ENCODE measurements at places on chromosomes 5 and 9. TPM values are rescaled to one million over a fixed set of nuclear protein-coding genes. Genes with fewer than 3 reads are reported as not detected.

Gene IFNA2
- total RNA-seq = not detected

Gene ALG2
- total RNA-seq = 30.1 TPM

Gene EEIG1
- 34.1 TPM for total RNA-seq

Gene FOXD4L6
- not detected for total RNA-seq

Gene PCDHGA11
- total RNA-seq = 35.5 TPM

Gene ZNF169
- 5.4 TPM for total RNA-seq

Gene WNK2
- 9.6 TPM for total RNA-seq

Gene RGS7BP
- total RNA-seq = 3.1 TPM

Gene SLC6A7
- not detected for total RNA-seq

Gene WWC1
- 8.8 TPM for total RNA-seq

Gene NPR2
- 9.1 TPM for total RNA-seq

Gene CNTNAP3
- total RNA-seq = not detected

Gene LCP2
- not detected for total RNA-seq

DNA sequence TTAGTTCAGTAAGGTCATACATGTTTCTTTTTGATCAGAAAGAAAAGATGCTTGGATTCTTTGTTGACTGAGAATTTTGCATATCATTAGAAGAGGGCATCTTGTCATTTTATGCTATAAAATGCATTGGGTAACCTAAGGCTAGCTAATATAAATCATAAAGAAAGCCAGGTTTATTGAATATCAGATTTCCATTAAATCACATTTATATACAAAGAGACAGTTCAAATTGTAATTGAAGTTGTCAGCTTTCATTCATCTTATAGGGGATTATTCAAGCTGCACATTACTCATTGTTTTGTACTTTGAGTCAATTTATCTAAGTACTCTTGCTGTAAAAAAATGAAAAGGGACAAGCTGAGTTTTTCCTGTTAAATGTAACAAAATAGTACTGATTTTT, 259.1 kb upstream of the CDH12 start:
- DNase-seq = no peak

DNA sequence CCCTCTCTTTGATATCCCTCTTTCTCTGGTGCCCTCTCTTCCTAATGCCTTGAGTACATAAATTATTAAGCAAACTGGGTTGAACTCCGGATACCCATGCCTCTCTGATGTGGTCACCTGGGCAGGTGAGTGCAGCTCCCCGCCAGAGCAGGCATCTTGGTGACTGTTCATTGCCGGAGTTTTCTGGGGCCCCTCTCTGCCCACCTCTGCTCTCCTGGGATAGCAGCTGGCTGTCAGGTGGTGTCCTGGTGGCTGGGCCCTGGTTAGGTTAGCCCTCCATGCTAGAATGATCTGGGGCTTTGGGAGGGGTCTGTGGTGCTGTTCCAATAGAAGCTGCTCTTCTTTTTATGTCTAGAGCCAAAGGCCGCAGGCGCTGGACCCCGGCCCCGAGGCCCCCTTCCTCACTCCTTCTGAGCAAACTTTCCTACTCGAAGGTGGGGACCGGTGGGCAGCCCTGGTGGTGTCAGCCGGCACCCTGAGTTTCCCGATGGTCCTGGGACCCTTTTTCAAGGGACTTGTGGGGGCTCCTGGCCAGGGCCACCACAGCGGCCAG, 4.9 kb upstream of the SCGB3A1 start:
- no peak for DNase-seq

- DNase-seq = no peak
These were observed 5.6 kb downstream of the ADAMTS13 start for GRCh38 chr9:133427658-133428348.

DNA sequence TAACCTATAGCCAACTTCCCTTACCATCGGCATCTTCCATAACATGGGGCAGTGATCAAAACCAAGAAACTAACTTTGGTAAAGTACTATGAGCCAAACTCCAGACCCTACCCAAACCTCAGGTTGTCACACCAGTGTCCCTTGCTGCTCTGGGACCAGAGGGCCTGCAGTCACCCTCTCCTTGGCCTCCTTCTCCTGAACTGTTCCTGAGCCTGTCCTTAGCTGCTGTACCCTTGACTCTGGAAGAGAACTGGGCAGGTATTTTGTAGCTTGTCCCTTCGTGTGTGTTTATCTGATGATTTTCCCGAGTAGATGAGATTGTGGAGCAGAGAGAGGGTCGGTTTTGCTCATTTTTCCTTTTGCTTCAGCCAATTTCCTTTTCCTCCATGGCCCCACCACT, 240.4 kb downstream of the SYK start:
- DNase-seq = no peak

GRCh38 chr5:15601274-15601673, 101.3 kb downstream of the FBXL7 start:
- DNase-seq = no peak

- DNase-seq = no peak
These were observed 24.4 kb downstream of the EGR1 start for GRCh38 chr5:138489683-138490061.

- peak; percentile 63 for DNase-seq
These were observed 286.6 kb downstream of the CRB2 start for GRCh38 chr9:123642291-123643278.

DNA sequence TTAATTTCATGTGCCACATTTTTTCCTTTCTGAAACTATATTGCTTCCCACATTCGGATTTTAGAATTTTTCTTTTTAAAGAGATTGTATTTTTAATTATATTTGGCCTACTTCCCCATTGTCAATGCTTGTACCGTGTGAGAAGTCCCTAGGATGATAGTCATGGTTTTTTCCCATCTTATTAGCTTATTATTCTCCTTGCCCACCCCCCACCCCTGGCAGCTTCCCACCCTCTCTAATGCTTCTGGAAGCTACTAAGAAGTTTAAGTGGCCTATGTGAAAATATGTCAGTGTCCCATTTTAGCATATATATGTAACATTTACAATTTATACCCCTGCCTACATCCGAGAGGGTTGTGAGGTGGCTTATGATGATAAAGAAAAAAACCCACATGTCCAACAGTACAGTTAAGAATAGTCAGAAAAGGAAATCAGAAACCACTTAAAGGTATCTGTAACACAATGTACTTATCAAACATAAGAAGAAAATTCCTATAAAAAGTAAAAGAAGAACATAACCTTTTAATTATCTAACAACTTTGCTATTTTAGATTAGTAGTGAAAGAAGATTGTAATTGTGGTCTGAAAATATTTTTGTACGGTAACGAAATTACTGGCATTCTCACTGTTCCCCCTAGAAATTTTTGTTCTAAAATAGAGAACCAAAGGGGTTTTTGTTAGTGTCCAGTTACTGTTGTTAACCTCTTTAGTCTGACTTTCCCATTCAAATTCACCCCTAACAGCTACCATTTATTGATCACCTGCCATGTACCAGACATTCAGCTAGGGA, 62.1 kb downstream of the SLC44A1 start:
- no peak for DNase-seq

DNA sequence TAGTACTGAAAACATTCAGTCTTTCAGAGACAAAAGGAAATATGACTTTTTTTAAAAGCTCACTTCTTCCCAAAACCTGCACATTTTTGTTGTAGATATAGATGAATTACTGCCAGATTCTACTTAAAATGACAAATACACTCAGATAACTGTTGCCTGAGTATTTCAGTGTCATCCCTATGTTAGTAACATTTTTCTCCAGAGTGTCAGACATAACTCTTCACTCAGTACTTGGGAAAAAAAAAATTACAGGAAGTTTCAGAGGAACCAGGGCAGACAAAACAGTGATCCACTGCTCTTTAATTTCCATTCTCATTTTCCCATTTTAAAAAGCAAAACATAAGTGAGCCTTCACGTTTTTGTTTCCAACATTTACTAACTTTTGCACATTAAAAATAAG, 79.3 kb upstream of the ITGA1 start:
- no peak for DNase-seq

DNA sequence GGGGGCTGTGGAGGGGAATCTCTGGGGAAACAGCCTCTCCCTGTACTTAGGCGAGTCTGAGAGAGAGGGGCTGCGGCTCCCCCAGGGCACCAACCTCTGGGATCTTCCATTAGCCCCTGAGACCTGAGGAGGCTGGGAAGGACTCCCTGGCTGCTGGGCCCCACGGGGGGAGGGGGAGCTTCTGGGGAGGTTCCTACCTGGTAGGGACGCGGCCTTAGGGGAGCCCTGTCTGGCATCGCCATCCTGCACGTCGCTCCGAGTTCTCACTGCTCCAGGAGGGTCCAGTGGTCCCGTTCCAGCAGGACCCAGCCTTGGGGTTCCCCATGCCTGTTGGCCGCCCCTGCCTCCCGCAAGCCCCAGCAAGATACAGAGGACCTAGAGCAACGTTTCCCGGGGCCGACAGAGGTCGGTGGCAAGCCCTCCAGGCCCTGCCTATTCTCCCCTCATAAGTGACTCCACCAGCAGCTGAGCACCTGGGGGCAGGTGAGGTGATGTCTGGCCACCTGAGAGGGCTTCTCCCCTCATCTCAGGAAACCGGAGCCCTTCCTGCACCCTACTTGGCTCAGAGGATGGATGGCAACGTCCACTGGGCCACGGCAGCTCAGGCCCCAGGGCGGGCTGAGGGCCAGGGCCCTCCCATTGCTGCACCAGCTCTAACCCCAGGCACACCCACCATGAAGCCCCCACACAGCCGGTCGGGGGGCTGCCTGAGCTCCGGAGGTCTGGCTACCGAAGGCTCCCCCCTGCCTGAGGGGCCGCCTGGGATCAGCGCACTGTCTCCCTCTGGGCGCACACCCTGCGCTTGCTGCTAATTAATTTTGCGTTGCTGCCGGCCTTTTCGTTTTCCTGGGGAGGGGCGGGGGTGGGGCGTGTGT, 22.5 kb downstream of the TPPP start:
- DNase-seq = no peak

DNA sequence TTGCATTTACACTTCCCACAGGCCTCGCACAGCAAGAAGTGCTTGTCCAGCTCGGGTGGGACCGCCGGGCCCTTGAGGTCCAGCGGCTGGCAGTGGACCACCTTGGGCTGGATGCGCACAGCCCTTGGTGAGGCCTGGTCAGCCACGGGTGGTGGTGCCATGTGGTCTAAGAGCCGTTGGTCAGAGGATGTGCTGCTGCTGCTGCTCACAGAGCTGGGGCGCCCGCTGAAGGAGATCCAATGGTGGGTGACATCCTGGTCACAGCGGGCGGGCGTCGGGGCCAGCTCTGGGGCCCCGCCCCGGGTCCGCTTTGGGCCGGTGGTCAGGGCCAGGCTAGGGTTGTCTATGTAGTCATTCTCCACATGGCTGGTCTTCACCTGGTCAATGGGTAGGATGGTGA, 10.2 kb downstream of the SPRY4 start:
- DNase-seq = no peak

- DNase-seq = no peak
These were observed 36.0 kb upstream of the GLIPR2 start for GRCh38 chr9:36100532-36100931.

GRCh38 chr9:98075332-98075805, 18.8 kb downstream of the NANS start:
- DNase-seq = peak; percentile 63

DNA sequence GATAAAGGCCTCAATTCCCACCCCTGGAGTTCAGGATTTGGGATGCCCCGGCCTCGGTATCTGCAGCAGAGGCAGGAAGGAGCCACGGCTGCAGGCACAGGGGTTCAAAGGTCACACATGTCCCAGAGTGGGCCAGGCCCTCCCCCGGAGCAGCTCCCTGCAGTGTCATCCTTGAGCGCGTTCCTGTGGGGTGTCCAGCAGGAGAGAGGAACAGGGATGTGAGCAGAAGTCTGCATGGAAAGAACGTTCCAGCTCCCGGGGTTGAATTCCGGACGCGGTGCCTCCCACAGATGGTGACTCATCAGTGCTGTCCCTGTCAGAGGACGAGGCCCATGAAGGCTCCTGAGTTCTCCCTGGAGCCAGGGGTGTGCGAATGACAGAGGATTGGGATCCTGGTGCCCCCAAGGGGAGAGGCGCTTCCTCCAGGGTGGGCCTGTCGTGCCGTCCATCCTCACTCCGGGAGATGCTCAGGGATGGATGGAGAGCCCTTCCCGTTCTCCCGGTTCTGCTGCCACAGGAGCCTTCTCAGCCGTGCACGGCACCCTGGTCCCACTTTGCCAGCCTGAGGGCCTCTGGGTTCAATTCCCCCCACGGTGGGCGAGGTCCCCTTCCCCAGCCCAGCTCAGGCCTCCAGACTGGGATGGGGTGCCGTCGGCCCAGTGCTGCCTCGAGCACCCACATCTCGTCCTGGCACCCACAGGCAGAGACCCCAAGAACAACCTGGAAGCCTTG, 3.1 kb downstream of the LCN1 start:
- no peak for DNase-seq

DNA sequence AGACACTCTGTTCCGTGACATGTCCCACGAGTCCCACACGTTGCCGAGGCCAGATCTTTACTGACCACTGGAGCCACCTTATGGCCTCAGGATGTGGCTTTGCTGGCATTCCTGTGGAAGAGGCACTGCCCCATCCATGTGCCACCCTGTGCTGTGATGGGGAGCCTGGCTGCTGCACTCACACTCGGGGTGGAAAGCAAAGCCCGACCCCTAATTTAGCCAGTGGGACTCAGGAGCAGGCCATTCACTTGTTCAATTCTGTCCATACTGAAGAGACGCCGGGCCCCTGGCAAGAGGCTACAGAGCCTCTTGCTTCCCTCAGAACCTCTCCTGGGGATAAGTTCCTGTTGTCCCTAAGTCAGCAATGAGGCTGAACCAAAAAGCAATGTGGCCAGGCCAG, 18.6 kb upstream of the CEP72 start:
- DNase-seq = no peak

- DNase-seq = no peak
These were observed 108.0 kb upstream of the DPYSL3 start for GRCh38 chr5:147617711-147618350.

GRCh38 chr5:10757043-10757442, 4.0 kb downstream of the DAP start:
- no peak for DNase-seq

- DNase-seq = no peak
These were observed 57.2 kb downstream of the ELAVL2 start for GRCh38 chr9:23768861-23769260.

- peak; percentile 59 for DNase-seq
These were observed 22.4 kb upstream of the SMIM15 start for GRCh38 chr5:61184708-61185107.

- peak; percentile 69 for DNase-seq
These were observed 8.9 kb upstream of the FBXO38 start for GRCh38 chr5:148374690-148375360.

GRCh38 chr5:124906339-124907097, 160.1 kb upstream of the ZNF608 start:
- DNase-seq = peak; percentile 62

DNA sequence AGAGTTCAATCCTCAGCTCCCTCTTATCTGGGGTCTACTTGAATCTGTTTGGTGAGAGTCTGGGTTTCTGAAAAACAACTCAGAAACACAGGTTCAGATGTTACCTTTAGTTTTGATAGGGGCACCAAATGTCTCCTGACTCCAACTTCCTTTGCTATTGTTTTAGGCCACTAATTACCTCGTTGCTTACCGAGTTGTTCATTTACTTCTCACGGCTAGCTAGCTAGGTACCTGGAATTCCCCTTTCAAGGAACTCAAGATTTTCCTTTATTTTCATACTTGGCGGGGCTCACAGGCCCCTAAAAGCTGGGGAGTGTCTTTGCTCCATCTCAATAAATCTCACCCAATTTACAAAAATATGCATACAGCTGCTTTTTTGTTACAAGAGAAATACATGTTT, 111.4 kb downstream of the SLC28A3 start:
- no peak for DNase-seq

GRCh38 chr5:122424132-122424531, 112.1 kb downstream of the SNCAIP start:
- no peak for DNase-seq

Measured in A673 (cell line).